Memory B cell (primary cell): ENCODE measurements at places on chromosomes 2 and 18.

DNA sequence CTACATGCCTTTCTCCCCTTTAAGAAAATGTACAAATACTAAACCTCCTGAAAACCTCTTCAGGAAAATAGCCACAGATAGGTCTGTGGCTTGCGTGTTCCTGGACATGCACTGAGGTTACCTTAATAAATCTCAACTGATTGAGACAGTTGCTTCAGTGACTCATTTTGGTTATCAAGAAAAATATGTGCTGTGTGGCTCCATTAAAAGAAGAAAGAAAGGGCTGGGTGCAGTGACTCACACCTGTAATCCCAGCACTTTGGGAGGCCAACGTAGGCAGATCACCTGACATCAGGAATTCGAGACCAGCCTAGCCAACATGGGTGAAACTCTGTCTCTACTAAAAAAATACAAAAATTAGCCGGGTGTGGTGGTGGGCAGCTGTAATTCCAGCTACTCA is 27.1 kb downstream of the CREG2 start:
- no peak for DNase-seq

DNA sequence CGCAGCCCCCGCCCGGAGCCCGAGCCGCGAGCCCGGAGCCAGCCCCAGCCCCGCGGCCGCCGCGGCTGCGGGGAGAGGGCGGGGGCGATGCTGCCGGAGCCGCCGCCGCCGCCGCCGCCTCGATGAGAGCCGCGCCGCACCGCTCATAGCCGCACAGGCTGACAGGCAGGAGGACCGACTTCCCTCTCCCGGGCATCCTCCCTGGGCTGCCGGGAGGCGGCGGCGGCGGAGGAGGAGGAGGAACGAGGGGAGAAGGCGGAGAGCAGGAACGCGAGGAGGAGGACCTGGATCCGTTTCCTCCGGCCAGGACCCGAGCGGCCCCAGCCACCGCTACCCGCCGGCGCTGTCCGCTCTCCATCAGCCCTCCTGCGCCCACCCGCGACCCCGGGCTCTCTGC is 370 bp downstream of the KLHL29 start:
- no peak for DNase-seq

DNA sequence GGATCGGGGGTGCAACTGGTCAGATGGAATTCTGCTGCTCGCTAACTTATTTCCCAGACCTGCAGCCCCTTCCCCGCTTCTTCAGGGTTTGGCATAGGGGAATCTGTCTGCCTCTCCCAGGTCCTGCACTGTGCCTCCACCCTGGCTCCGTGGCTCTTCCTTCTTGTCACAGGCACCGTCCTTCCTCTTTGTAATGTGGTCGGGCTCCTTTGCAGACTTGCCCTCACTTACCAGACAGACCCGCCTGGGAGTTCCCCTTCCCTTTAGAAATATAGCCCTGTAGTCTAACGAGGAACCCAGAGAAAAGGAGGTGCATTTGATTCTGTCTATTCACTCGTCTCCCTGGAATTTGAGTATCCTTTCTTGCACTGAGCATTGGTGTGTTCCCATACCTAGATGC is 63.9 kb upstream of the PAX8 start:
- DNase-seq: no peak

GRCh38 chr18:48875314-48875941 is 75.3 kb downstream of the SMAD7 start:
- DNase-seq: no peak

GRCh38 chr2:166167449-166167848 is 39.6 kb upstream of the SCN1A start:
- no peak for DNase-seq
